ENCODE measurements at places on chromosomes 5 and 9.
A peak's percentile ranks its signal among the peaks of the same experiment; 100 is the strongest.

GRCh38 chr9:84296146-84296843, 44.3 kb downstream of the SLC28A3 start:
- peak; percentile 62 for DNase-seq

GRCh38 chr9:89664010-89664409, 59.2 kb downstream of the GADD45G start:
- no peak for DNase-seq

DNA sequence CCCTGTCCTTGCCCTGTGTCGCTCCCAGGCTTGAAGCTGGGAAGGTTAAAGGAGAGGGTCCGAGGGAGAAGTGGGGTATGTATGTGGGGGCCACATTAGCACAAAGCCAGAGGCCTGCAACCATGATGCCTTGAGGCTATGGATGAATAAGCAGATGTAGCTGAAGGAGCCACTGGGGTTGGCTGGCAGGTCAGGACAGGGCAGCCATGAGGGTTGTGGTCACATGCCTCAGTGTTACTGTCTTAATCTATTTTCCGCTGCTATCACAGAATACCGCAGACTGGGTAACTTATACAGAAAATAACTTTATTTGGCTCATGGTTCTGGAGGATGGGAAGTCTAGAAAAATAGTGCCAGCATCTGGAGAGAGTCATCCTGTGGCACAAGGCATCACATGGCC, 9.2 kb upstream of the GRHPR start:
- no peak for DNase-seq

DNA sequence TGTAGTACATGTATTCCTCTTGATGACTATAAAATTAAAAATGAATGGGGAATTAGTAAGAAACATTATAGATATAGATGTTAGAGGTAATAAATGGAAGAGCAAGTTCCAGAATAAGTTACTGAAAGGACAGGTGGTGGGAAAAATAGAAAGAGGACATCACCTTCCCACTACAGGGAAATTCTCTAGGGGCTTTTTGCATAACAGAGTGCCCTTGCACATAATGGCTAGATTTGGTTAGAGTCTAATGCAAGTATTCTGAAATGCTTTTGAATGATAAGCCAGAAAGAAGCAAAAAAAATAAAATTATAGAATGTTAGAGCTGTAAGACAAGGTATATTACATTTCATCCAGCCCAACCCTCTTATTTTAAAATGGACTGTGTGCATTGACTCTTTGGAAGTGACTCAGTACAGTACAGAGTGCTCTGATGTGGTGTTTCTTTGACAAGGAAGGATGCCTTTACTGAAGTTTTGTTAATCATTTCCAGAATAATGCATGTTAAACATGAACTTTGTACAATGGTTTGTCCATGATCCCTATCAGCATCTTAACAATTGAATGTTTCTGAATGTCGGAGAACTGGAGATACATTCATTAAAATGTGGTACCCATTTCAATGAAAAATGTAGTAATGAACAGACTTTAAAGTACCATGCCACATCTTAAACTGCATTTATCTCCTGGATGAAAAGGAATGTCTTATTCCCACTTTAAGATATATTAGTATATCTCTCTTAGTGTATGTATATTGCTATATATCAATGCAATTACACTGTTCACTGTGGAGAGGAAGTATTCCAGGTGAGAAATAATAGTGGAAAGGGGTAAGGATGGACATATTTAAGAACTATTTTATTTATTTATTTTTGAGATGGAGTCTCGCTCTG, 391.1 kb downstream of the ADGRV1 start:
- no peak for DNase-seq

GRCh38 chr5:140245341-140245740, 57.6 kb downstream of the PFDN1 start:
- peak; percentile 48 for DNase-seq

GRCh38 chr5:98954392-98955028, 25.7 kb upstream of the CHD1 start:
- DNase-seq, result no peak

- no peak for DNase-seq
Observed at GRCh38 chr9:90256345-90256744, 386.3 kb downstream of the DIRAS2 start.

GRCh38 chr5:77920359-77921058, 144.4 kb upstream of the TBCA start:
- peak; percentile 2 for DNase-seq

- peak; percentile 63 for DNase-seq
Observed at GRCh38 chr9:114238891-114239875, 83.7 kb upstream of the ORM1 start.

DNA sequence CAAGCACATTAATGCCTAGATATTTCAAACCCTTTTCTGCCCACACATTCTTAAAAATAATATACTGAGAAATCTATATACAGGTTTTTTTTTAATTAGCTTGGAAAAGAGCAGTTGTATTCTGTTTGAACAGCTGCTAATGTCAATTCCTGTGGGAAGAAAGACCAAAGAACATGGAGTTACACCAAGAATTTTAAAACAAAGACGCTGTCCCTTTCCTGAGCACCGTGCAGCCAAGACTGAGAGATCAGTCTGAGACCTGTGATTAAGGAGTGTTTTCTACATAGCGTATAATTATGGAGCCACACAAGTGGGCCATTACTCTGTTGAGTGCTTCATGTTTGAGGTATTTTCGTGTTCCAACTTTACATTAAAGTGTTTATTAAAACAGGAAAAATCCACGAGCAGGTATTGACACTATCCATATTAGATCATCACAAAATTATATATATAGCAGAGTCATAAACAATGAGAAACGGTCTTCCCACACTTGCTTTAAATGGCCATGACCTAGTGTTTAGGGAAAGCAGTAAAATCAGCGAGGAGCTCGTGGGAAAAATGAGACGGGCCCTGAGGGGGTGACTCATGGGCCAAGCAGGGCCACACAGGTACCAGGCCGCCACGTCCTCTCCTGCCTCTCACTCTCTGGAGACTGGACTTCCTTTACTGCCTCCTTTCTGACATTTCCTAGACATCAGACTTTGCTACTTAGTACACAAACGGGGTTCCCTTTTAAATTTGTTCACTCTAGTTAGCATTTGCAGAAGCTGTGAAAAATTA, 153.1 kb upstream of the OTULINL start:
- DNase-seq, result peak; percentile 41

DNA sequence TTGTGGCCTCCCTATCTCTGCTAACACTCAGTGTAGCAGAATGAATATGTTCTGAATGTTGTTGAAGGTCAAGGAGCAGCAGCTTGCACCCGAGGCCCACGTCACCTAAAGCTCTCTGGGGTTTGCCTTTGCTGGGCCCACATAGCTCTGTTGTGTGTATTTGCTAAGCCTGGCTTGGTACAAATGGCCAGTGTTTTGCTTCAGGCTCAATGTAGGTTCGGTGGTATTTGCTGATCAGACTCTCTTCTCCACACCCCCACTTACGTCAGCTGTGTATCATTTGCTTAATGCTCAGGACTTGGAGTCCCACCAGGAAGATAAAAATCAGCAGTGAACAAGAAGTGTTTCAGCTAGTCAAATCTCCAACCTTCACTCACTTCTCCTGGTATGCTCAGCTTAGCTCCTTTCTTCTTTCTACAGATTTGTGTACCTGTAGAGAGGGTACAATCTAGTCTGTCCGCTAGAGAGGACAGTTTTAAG, 4.8 kb upstream of the RFESD start:
- DNase-seq, result no peak

- DNase-seq, result peak; percentile 31
Observed at GRCh38 chr5:96856371-96856770, 19.9 kb upstream of the ERAP2 start.

DNA sequence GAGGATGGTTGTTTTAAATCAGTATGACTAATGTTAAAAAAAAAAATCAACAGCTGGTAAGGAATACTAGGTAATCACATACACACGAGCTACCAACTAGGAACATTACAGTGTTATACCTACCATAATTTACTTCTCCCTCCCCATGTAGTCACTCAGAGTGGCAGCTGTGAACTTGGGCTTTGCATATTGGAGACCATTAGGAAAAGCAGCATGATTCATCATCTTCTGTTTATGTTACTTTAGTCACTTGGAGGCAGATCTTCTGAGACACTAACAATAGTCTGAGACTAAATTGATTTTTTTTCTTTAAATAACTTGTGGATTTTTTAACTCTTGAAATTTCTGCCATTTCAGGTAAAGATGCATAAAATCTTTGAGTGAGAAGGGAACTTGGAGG, 141.5 kb upstream of the NR4A3 start:
- peak; percentile 65 for DNase-seq

DNA sequence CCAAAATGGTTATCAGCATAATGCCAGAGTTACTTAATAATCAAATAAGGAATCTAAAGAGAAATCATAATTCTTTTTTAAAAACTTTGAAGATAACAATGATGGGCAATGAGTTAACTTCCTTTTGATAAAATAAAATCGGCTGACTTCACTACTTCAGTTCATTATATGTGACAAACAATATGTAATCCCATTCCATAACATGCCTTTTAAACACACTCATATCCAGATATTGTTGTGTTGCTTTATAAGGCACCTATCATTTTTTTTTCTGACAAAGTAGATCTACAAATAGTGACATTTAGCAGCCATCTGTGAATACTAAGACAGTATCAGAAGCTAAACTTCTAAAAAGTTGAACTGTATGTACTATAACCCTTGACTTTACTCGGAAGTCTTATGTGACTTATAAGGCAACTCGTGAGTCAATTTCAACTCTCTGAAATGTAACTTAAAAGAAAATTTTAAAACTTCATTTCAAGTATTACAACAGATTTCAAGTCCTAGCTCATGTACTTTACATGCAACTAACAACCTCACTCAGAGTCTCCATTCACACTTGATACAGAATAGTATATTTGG, 7.5 kb downstream of the ADAMTS6 start:
- DNase-seq, result no peak

DNA sequence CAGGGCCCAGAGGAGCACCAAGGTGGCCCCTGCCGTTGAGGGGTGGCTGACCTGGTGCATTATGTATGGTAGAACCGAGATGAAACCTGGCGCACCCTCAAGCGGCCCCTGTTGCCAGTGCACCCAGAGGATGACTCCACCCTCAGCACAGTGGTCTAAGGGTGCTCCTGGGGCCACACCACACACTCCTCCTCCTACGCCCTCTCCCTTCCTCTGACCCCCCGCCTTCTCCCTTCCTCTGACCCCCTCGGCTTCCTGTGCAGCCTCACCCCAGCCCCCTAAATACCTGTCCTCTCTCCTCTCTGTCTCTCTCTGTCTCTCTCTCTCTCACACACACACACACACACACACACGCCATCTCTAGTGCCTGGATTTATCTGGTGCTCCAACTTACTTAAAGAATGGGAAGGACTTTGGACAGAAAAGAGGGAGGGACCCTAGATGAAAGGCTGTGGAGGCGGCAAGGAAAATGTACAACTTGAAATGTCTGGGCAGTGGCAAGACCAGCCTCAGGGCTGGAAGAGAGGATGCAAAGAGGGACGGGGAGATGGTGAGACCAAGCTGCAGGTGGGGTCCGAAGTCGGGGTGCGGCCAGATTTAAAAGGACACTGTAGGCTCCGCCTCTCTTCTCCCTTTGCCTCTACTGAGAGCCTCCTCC, 18.2 kb upstream of the SLC30A5 start:
- no peak for DNase-seq
